C1 segment of cervical spinal cord (tissue), 14 donors: ENCODE measurements at places on chromosomes 3 and 15.

DNA sequence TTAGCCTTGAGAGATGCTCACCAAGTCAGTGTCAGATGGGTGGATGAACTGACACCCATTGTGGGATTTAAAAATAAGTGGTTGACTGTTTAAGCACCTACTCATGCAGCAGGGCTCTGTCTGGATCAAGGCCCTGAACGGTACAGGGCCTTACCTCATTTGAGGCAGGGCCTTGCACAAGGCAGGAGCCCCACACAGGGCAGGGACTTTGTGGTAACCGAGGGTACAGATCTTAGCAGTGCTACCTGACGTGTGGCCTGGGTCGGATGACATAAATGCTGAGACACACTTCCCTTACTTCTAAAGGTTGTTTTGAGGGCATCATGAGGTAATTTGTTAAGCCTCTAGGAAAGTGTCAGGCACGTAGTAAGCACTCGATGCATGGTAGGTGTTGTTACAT, 59.5 kb upstream of the PLXNA1 start:
- DNase-seq, result no peak

DNA sequence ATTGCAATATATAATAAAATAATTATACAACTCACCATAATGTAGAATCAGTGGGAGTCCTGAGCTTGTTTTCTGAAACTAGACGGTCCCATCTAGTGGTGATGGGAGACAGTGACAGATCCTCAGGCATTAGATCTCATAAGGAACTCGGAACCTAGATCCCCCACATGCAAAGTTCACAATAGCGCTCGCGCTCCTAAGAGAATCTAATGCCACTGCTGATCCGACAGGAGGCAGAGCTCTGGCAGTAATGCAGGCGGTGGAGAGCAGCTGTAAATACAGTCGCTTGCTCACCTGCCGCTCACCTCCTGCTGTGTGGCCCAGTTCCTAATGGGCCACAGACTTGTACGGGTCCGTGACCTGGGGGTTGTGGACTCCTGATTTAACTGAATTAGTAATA, 87.8 kb downstream of the P3H2 start:
- DNase-seq, result no peak

GRCh38 chr3:47664519-47664918, 85.9 kb upstream of the CSPG5 start:
- no peak for DNase-seq

- no peak for DNase-seq
Measured at GRCh38 chr3:115861166-115861733, 237.9 kb downstream of the GAP43 start.

DNA sequence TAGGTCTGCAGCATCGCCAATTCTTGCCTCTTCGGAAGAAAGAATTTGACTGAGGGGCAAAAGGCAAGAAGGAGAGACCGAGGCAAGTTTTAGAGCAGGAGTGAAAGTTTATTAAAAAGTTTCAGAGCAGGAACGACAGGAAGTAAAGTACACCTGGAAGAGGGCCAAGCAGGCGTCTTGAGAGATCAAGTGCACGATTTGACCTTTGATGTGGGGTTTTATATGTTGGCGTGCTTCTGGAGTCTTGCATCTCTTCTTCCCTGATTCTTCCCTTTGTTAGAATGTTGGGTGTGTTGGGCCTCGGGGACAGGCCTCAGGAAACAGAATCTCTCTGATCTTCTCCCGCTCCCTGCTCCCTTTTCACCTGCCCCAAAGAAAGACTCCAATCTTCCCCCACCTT, 40.6 kb upstream of the FLNB start:
- no peak for DNase-seq

DNA sequence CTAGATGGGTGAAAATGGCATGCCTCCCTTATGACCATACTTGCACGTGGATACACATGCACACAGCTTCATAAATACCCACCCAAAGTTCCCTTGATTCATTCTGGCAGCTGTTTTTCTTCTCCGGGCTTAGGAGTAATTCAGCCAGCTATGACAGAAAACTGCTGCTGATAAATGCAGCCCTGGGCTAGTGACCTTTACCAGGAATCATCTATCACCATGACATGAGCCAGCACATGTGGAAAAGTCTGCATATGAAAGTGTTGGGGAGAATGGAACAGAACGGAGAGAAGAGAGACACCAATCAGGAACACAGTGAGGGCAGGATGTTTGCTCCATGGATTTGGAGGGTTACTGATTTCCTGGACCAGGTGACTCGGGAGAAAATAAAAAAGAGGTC, 706.3 kb downstream of the PDCD6IP start:
- DNase-seq, result no peak

DNA sequence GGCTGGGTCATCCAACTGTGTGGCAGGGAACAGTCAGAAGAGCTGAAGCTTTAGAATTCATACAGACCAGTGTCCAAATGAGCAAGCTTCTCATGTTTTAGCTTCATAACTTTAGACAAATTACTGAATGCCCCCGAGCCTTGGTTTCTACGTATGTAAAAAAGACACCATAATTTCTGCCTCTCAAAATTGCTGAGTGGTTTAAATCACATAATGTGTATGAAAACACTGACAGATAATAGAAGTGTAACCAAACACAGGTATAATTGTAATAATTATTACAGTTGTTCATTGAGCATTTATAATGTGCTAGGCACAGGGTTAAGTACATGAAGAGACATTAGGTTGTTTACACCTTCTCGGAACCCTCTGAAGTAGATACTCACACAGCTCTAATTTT, 207.2 kb downstream of the IGSF11 start:
- DNase-seq, result no peak

GRCh38 chr3:107739227-107739626, 216.5 kb downstream of the BBX start:
- no peak for DNase-seq

GRCh38 chr3:37680401-37680800, 181.3 kb upstream of the CTDSPL start:
- no peak for DNase-seq

GRCh38 chr15:93706495-93707292, 524.7 kb upstream of the MCTP2 start:
- DNase-seq, result no peak

- DNase-seq, result no peak
Measured at GRCh38 chr15:62426387-62426956, 261.4 kb upstream of the C2CD4B start.
